ENCODE measurements at places on chromosomes 5 and 9.

DNA sequence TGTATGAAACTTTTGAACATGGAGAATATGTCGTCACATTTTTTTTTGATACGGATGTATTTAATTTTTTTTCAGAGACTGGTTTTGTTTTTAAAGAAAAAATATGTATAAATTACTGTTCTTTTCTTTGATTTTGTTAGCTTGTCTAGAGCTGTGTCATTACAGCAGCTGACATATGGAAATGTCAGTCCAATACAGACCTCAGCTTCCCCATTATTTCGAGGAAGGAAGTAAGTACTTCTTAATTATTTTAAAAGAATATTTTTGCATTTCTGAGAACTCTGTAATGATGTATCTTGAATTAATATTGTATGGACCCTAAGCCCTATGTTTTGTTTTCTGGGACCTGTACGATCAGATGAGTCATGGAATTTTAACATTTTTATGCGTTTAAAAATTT lies 7.6 kb downstream of the TENT2 start:
- no peak for DNase-seq

DNA sequence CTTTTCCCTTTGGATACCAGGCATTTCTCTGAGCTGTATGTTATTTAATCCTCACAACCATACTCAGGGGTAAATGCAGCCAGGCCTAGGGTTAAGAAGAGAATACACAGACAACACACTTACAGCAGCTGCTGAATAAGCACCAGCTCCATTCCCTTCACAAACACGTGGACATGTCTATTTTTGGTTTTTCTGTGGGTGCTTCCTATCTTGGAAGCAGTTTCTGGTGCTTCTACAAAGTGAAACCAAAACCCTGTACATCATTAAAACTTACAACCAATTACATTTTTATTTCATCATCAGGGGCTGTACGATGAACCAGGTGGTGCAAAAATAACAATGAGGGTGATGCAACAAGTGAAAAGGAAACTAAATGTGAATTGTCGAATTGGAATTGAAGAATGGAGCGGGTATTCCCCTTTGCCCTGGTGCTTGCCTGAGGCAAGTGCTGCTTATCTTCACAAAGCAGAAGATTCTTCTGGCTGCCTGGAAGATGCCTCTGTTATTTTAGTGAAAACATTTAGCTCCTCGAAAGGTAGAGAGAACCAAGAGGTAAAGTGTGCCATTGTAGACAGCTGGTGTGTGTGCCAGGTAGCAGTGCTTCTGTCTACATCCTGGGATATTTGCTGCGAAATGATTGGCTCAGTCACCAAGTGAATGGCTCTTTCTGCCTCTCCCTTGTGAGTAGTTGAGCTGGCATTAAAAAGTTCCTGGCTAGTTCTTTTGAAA lies 18.6 kb upstream of the IFNB1 start:
- DNase-seq: peak; percentile 61

DNA sequence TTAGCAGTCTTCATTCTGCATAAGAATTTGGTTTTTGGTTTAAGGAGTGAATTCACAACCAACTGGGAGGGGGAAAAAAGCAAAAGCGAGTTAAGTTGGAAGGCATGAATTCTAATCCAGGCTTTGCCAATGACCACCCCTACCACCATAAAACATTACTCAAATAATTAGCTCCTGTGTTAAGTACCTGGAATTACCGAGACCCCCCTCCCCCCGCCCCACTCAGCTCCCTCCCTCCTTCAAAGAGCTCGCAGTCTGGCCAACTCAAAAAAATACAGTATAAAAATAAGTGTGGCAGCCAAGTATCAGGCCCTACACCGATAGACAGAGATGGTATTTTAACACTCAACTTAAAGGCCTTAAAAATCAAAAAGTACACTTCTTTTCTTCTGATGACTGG lies 492 bp downstream of the ATG12 start:
- no peak for DNase-seq

GRCh38 chr5:53882006-53882675 lies 321.7 kb downstream of the NDUFS4 start:
- no peak for DNase-seq

DNA sequence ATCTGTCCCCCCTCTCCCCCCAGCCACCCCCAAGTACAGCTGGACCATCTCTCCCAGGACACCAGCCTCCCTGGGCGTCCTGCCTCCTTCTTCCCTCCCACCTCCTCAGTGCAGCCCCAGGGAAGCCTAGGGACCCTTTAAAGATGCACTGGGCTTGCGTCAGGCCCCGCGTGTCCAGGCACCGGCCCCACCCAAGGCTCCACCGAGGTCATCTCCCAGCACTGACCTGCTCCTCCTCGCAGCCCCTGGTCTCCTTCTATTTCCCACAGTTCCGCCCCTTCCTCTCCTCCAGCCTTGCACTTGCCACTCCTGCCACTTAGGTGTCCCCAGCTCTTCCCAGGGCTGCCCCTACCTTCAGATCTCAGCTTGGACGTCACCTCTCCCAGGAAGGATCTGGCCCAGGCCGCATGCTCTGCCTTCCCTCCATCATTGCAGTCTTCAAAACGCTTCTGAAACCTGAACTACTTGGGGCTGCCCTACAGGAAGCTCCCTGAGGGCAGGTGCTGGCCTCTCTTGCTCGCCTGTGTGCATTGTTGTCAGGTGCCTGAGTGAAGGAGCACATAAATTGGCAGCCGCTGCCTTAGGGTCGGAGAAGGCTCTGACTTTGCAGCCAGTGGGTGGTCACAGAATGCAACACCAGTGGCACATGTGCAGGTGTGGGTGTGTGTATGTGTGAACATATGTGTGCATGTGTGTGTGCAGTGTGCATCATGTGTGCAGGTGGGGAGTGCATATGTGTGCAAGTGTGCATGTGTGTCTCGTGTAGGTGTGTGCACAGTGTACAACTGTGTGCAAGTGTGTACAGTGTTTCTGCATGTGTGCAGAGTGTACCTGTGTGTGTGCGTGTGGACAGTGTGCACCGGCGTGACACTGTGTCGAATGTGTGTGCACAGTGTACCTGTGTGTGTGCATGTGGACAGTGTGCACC lies 152.9 kb downstream of the C9orf50 start:
- no peak for DNase-seq

- no peak for DNase-seq
These were observed 55.9 kb upstream of the MTAP start for GRCh38 chr9:21746550-21746949.

GRCh38 chr5:16542236-16542635 lies 74.6 kb downstream of the RETREG1 start:
- no peak for DNase-seq

GRCh38 chr9:135701959-135702721 lies at the start of gene KCNT1:
KCNT1 (plus strand) TSS chr9:135702185; CDS start chr9:135702259, 74 bp downstream.
- peak; percentile 13 for DNase-seq

GRCh38 chr9:106487266-106487665 lies 375.7 kb upstream of the ZNF462 start:
- DNase-seq: no peak

GRCh38 chr5:157590478-157590877 lies 14.9 kb upstream of the ADAM19 start:
- peak; percentile 37 for DNase-seq

- no peak for DNase-seq
These were observed 668.7 kb upstream of the FTMT start for GRCh38 chr5:121182788-121183490.

DNA sequence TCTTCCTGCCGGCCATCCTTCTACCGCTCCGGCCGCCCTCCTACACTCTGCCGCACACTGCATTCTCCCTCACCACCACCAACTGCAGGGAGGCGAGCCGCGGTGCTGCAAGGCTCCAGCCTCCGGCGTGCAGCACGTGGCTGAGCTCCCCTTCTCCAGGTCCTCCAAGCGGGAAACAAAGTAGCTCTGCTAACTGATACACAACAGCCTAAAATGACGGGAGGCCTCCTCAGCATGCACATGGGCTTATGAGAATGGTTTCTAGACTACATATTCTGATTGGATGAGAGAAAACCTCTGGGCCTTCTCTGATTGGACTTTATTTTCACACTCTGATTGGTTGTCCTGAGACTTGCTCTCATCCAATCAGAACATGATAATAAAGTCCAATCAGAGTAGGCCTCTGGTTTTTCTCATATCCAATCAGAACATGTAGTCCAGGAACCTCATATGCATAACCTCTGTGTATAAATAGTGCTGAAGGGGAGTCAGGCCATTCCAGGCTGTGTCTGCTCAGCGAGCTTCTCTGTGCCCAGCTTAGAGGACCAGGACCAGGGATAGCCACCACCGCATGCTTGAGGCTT lies 27.0 kb upstream of the ZNF354B start:
- no peak for DNase-seq

GRCh38 chr5:601771-602465 lies 10.2 kb upstream of the CEP72 start:
- DNase-seq: no peak

GRCh38 chr9:12809720-12810119 lies 34.9 kb downstream of the LURAP1L start:
- DNase-seq: no peak

DNA sequence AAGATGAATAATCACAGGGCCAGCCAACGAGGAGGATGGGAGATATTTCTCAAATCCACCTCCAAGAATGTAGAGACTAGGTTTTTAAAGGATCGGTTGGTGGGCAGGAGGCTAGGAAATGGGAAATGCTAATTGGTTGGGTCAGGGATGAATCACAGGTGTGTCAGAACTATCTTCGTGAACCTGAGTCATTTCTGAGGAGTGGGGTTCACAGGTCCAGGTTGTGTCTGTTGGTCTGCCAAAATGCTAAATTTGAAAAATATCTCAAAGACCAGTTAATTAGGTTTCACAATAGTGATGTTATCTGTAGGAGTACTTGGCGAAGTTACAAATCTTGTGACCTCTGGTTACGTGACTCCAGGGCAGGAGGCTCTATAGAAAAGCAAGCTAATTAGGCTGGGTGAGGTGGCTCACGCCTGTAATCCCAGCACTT lies 2.6 kb upstream of the PLAA start:
- no peak for DNase-seq

- DNase-seq: no peak
These were observed 1.1 kb upstream of the SYNPO start for GRCh38 chr5:150639377-150639692.

DNA sequence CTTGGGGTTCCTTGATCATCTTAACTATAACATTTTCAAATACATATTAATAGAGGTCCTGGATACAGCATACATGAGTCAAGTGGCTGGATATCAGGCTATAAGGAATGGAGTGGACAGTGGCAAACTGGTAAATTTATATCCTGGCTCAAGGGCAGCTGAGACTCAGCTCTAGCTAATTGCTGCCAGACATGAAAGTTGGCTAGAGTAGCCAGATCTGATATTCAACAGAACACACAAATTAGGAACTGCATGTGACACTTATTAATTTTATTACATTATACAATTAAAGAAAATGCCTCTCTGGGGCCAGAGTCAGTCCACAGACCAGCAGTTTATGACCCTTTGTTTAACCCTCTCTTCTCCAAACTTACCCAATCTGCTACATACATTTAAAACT lies 206.5 kb downstream of the KCTD16 start:
- no peak for DNase-seq

GRCh38 chr9:69816735-69817134 lies 3.9 kb upstream of the CFAP95 start:
- no peak for DNase-seq

- DNase-seq: no peak
These were observed 290.4 kb upstream of the PDE4D start for GRCh38 chr5:60183881-60184280.

DNA sequence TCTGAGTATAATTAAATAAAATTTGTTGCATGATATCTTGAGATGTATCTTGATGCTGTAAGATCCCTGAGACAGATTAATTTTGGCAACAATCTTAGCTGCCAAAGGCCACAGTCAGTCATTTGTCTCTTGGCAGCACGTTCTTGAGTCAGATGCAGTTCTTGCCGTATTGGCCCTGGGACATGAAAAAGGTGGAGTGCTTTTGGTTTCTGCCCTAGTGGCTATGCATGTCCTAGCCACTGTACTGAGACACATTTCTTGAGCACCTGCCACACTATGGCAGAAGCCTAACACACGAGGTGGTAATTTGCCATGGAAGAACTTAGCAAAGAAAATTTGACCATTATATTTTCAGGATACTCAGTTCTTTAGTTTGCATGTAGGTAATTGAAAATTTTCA lies 45.0 kb upstream of the PHF2 start:
- no peak for DNase-seq

- peak; percentile 56 for DNase-seq
These were observed 97.0 kb upstream of the VCAN start for GRCh38 chr5:83374547-83374946.

GRCh38 chr9:109967651-109968642 lies 187.9 kb downstream of the PALM2AKAP2 start:
- DNase-seq: no peak

DNA sequence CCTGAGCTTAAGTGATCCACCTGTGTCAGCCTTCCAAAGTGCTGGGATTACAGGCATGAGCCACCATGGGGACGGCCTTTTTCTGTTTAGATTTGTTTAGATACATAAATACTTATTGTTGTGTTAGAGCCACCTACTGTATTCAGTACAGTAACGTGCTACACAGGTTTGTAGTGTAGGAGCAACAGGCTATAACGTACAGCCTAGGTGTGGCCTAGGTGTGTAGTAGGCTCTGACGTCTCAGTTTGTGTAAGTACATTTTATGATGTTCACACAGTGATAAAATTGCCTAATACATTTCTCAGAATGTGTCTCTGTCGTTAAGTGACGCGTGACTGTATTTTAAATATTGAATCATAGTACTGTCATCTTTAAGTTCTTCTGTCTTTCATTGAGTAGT lies 84.1 kb downstream of the MELK start:
- no peak for DNase-seq

DNA sequence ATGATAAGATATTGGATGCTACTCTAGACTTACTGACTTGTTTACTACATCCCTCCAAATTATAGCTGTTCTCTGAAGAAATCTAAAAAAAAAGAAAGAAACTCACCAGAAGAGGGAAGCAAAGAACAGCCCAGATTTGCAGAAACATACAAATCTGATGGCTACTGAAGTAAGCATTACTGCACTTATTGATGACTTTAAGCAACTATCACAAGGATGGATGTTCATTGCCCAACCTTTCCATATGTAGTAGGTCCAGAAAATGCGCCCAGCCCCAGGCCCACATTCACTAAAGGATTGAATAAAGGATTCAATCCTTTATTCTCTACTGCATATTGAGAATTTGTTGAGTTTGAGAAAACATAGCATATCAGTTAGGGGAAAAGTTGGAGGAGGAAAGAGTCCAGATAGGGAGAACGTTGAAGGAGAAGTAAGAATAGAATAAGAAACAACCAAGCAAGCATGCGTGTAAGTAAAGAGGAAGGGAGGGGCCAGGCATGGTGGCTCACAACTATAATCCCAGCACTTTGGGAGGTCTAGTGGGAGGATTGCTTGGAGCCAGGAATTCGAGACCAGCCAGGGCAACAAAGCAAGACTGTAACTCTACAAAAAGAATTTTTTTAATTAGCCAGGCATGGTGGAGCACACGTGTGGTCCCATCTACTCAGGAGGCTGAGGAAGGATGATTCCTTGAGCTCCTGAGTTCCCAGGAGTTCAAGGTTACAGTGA lies 33.8 kb upstream of the DTWD2 start:
- DNase-seq: peak; percentile 57

GRCh38 chr9:33106827-33107621 lies 30.6 kb upstream of the SMU1 start:
- DNase-seq: peak; percentile 98

Measured in AG10803 (cell line).